Activated T-cell treated with anti-CD3 and anti-CD28 coated beads, Interleukin-2, amount 50 U/mL, for 4 hours (primary cell): ENCODE measurements at places on chromosomes 11 and 22. TPM values are rescaled to one million over a fixed set of nuclear protein-coding genes. Genes with fewer than 3 reads are reported as not detected.

Gene PRR33
- total RNA-seq: not detected

Gene ZNF215
- 0.05 TPM for total RNA-seq

Gene RELT
- total RNA-seq: 31.3 TPM

Gene LRRC10B
- not detected for total RNA-seq

Gene SCT
- total RNA-seq: not detected

Gene CRYAB
- total RNA-seq: not detected

Gene CAPN5
- total RNA-seq: 0.53 TPM

Gene ALDH3B2
- total RNA-seq: not detected

Gene OR51F1
- not detected for total RNA-seq

Gene FAT3
- total RNA-seq: 0.03 TPM

Gene BCO2
- 1.1 TPM for total RNA-seq

Gene SLC15A3
- 5.5 TPM for total RNA-seq

Gene STIM1
- 42.5 TPM for total RNA-seq

Gene IL10RA
- total RNA-seq: 36.6 TPM

Gene TRIM34
- 1.6 TPM for total RNA-seq

Gene OR2AT4
- not detected for total RNA-seq

Gene OR5AL1
- not detected for total RNA-seq

Gene RAG2
- not detected for total RNA-seq

Gene CLMP
- 0.11 TPM for total RNA-seq

Gene OSM
- total RNA-seq: 22.2 TPM

Gene MLC1
- total RNA-seq: 0.13 TPM

Gene P2RY6
- total RNA-seq: not detected
